ENCODE measurements at places on chromosomes 6 and 20.

DNA sequence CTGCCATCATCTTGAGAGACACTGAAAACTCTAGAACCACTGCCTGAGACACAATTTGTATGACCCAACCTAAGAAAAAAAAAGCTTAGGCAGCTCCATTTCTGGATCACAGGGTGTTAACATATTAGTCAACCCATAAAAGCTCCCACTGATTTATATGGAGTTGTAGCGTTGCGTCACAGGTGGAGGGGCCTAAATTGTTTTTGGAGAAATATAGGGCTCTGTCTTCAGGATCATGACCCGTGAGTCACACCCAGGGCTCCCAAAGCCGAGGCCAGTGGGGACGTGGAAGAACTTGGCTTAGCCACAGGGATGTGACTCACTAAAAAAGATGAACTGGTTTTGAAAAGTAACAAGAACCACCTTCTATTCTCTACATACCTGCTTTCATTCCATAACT lies 116.5 kb upstream of the BMP2 start:
- ATAC-seq = no peak

DNA sequence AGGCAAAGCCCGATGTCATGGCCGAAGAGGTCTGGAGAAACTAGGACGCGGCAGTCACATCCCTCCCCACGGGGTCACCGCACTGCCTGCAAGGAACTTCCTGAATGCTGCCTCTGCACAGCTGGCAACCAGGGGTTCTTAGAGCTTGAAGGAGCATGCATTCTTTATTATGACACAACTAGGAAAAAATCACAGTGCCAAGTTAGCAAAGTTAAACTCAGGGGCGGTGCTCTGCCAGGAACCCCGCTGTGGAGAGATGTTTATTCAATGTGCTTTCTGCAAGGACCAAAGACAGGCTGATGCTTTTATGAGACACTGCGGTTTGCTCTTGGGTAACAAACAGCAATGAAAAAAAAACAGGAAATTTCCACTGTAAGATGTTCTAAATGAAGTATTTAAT lies 287.3 kb upstream of the FOXQ1 start:
- ATAC-seq = no peak

DNA sequence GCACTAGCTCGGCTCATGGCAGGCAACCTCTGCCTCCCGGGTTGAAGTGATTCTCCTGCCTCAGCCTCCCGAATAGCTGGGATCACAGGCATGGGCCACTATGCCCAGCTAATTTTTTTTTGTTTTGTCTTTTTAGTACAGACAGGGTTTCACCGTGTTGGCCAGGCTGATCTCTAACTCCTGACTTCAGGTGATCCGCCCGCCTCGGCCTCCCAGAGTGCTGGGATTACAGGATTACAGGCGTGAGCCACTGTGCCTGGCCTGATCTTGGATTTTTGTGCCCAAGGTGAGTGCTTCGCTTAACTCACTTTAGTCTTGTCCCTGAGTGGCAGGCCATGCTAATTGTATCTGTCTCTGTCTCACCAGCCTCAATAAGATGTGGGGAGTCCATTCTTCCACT lies 78.6 kb downstream of the KCNB1 start:
- ATAC-seq = no peak

DNA sequence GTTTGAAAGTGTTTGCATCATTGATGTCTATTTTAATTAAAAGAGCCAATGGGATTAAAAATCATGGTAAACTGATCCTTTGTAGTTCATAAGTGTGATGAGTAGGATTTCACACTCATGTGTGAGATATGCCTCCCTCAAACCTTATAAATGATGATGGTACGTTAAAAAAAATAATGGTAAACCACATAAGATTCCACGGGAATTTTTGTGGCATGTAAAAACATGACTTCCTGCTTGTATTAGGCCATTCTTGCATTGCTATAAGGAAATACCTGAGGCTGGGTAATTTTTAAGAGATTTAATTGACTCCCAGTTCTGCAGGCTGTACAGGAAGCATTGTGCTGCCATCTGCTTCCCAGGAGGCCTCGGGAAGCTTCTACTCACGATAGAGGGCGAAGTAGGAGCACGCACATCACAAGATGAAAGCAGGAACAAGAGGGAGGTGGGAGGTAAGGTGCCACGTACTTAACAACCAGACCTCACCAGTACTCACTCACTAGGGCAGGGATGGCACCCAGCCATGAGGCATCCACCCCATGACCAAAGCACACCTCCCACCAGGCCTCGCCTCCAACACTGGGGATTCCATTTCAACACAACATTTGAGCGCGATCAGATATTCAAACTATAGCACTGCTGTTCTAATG lies 187.6 kb upstream of the QKI start:
- ATAC-seq = no peak

GRCh38 chr6:162198076-162198475 lies 529.5 kb downstream of the PRKN start:
- ATAC-seq = no peak

- no peak for ATAC-seq
Measured at GRCh38 chr6:112525749-112526148, 178.6 kb downstream of the RFPL4B start.

DNA sequence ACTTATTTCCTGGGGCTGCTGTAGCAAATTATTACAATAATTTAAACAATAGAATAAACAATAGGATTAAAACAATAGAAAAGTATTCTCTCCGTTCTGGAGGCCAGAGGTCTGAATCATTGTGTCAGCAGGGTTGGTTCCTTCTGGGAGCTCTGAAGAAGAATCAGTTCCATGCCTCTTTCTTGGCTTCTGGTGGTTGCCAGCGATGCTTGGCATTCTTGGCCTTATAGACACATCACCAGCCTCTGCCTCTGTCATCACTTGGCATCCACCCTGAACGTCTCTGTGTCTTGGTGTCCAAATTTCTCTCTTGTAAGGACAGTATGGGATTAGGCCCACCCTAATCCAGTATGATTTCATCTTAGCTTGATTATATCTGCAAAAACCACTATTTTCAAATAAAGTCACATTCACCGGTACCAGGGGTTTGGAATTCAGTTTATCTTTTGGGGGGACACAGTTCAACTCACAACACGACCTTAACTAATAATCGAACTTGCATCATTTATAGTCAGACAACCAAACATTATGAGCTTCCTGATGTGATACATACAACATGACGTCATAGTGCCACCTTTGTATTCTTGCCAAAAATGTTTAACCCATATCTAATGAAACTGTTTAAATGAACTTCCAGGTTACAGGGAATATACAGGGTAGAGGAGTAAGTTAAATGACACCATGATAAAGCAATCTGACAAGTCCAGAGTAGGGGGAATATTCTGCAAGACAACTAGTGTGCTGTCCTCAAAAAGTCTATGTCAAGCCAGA lies 84.7 kb upstream of the RNF24 start:
- no peak for ATAC-seq

DNA sequence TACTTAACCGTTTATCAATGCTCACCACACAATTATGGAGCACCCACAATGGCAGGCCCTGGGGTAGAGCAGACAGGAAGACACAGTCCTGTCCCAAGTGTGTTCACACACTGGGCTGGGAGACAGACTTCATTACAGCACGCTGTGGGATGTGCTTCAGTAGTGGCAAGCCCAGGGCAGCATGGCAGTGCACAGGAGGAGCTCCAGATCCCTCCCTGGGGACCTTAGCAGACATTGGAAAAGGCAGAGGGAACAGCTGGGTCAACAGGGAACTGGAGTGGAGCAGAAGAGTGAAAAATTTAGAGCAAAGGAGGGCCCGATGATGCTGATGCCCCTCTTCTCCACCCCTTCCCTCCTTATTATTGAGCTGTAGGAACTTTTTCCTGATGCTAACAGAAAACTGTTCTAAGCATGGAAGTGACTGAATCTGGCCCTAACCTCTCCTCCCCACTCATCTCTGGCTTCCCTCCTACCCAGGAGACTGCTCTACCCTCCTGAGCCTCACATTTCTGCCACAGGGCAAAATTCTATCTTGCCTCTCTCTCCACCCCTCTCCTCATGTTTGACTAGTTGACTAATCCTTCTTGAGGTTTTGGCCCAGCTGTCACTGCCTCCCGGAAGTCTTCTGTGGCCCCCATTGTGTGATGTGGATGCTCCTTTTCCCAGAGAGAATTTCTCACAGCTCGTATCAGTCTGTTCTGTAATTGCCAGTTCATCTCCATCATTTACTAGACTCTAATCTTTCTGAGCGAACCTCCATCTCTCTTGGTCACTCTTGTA lies 41.3 kb upstream of the NOP56 start:
- no peak for ATAC-seq

Data from stimulated activated memory B cell treated with anti-CD40 and anti-IgM and Interleukin-4, amounts not matched to agents 10 μg/mL and 1 μg/mL and 100 μg/mL, for 72 hours (primary cell).